ENCODE measurements at places on chromosomes 1 and 21. TPM values are rescaled to one million over a fixed set of nuclear protein-coding genes. Genes with fewer than 3 reads are reported as not detected.

GRCh38 chr1:155167166-155168104, 5.7 kb downstream of the KRTCAP2 start:
- H3K4me1 ChIP-seq = peaks cover 28% of the 10 kb centered on the region
- H3K27me3 ChIP-seq = no peaks in the 10 kb centered on the region
- H3K27ac ChIP-seq = no peak overlapping the region
- peaks cover 5% of the 10 kb centered on the region for H3K36me3 ChIP-seq

GRCh38 chr1:154519591-154519991, 17.4 kb upstream of the SHE start:
- H3K4me3 ChIP-seq = no peak overlapping the region
- peak overlapping the region; percentile 34 for H3K27ac ChIP-seq
- H3K4me1 ChIP-seq = peaks cover 5% of the 10 kb centered on the region
- peaks cover 9% of the 10 kb centered on the region for H3K36me3 ChIP-seq
- peaks cover 55% of the 10 kb centered on the region for H3K27me3 ChIP-seq
- DNase-seq = no peak

DNA sequence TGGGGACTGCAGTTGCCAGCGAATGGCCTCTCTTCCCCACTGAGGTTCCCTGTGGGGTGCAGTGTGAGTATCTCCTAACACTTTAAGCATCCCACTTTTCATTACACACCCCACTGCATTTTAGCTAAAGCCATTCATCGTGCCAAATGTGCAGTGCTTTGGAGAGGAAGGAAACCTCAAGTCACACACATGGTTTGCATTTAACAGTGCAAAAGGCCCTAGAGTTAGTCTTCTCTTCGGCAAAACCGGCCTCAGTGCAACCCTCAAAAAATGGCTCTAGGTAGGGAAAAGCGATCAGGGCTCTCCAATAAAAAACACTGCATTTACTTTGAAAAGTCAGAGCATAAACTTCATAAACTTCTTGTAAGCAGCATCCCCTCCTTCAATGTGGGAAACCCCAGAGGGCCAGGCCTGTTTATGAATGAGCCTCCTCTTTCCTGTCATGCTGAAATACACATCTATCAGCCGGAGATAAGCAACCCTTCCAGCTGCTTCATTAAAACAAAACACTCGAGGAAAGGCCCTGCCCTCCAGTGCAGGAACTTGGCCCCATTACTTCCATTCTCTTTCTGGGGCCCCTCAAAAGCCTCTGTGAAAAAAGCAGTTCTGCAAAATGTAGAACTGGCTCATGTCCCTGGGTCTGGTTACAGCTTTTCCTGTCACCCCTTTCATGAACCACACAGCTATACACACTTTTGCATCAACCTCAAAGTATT, 184.0 kb downstream of the CDC7 start:
- DNase-seq = no peak
- no peaks in the 10 kb centered on the region for H3K27me3 ChIP-seq
- peaks cover 11% of the 10 kb centered on the region for H3K4me1 ChIP-seq
- peak overlapping the region; percentile 73 for H3K27ac ChIP-seq
- peak overlapping the region; percentile 21 for H3K4me3 ChIP-seq

DNA sequence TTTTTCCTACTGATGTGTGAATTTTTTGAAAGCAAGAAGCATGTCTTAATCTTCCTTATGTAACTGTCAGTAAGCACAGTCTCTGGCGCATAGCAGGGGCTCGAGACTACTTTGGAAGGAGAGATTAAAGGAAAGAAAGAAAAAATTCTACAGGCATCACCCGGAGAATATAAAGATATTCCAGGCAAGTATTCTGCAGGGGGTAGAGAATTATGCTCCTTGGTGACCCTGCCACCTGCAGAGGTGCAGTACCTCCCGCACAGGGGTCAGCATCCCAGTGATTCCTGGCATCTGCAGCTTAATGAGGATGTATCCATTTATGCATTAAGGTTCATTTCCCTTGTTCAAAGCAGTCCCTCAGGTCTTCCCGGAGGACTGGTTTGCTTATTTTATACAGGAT, 87.6 kb upstream of the WLS start:
- H3K27me3 ChIP-seq = peaks cover 7% of the 10 kb centered on the region
- H3K4me1 ChIP-seq = peaks cover 2% of the 10 kb centered on the region
- H3K27ac ChIP-seq = no peak overlapping the region
- H3K36me3 ChIP-seq = no peaks in the 10 kb centered on the region
- DNase-seq = no peak

DNA sequence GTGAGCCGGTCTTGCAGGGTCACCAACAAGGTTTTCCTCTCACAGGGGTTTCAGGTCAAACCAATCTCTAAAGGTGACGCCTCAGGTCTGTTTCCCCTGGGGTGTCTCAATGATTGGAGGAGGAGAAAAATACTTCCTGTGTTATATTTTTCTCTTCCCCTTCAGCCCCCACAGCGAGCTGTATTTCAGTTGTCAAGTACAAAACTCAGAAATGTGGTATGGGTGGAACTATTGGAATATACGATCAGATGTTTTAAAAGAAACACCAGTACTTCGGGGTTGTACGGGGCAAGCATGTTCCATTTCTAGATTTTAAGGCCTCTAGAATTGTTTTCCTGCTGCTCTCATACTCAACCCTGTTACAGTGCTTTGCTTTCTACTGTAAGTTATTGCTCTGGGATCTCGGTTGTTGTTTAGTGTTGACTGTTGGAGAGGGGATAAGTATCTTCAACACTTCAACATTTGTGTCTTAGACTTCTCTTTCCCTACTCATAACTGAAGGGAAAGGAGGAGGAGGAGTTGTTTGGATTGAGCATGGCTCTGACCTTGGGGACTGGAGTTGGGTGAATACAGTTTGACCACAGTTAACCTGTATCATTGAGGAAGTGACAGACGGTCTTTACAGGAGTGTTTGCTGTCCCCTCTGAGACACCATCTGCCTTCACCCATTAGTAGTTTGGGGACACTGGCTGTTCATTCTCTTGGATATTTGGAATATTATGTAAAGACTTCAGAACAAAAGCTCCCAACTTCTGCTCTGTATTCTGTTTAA, 2.0 kb downstream of the MAPKAPK2 start:
- peak overlapping the region; percentile 92 for H3K27ac ChIP-seq
- no peaks in the 10 kb centered on the region for H3K27me3 ChIP-seq
- H3K36me3 ChIP-seq = no peaks in the 10 kb centered on the region
- peak overlapping the region; percentile 98 for H3K4me3 ChIP-seq

GRCh38 chr1:244901400-244902015, 37.2 kb upstream of the HNRNPU start:
- no peaks in the 10 kb centered on the region for H3K36me3 ChIP-seq

DNA sequence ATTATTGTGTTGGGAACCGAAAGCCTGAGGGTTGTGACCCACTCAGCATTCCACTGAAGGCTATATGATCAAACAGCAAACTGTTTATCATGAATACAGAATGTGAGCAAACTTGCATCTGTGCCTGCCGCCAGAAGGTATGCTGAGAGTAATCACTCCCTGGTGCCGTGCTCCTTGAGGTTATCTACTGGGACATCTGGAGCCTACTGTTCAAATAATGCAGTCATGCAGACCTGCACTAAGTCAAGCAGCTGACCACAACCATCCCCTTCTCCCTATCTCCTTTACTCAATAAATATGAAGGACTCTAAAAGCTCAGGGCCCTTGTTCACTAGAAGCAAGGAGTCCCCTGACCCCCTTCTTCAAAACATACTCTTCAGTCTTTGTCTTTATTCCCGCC, 13.5 kb downstream of the GSTM5 start:
- H3K4me3 ChIP-seq = no peak overlapping the region
- no peak for DNase-seq
- no peak overlapping the region for H3K27ac ChIP-seq
- no peaks in the 10 kb centered on the region for H3K4me1 ChIP-seq

GRCh38 chr1:41671116-41671755, 186.8 kb upstream of the EDN2 start:
- H3K27ac ChIP-seq = peak overlapping the region; percentile 96
- DNase-seq = no peak
- H3K27me3 ChIP-seq = no peaks in the 10 kb centered on the region

DNA sequence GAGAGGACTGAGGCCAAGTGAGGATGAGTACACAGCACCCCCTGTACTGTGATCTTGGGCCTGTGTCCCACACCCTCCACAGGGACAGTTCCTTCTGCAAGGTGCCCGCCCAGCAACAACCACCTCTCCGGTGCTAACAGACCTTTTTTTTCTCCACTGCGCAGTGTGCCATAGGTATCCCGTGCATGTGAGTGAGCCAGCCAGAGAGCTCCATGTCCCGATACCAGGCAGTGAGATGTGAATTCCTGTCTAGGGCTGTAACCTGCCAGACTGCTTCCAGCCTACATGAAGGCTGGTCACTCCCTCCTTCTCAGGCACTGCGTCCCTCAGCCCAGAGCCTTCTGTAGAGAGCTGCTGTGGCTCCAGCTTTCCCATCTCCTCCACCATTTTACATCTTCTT, 56.9 kb downstream of the PCBP3 start:
- H3K4me1 ChIP-seq = peaks cover 7% of the 10 kb centered on the region
- no peak for DNase-seq
- no peak overlapping the region for H3K27ac ChIP-seq
- H3K36me3 ChIP-seq = no peaks in the 10 kb centered on the region
- no peaks in the 10 kb centered on the region for H3K27me3 ChIP-seq

- peaks cover 18% of the 10 kb centered on the region for H3K27me3 ChIP-seq
- no peaks in the 10 kb centered on the region for H3K36me3 ChIP-seq
- H3K4me1 ChIP-seq = peaks cover 4% of the 10 kb centered on the region
- no peak overlapping the region for H3K4me3 ChIP-seq
Measured at GRCh38 chr1:117138561-117138960, 17.0 kb upstream of the TRIM45 start.

DNA sequence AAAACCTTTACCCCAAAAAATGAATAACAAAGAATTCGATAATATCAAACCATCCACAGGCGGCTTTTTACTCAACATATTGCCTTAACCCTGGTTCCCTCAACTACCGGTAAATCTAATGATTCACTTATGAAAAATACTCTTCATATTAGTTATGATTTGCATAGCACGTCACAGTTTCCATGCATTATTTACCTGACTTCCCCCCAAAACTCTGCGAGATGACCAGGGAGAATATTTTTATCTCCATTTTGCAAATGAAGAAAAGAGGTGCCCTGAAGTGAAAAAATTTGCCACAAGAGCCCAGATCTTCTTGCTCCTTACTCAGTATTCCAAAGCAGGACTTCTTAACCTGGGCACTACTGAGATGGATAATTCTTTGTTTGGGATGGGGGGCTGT, 2.9 kb downstream of the JAK1 start:
- H3K27ac ChIP-seq = peak overlapping the region; percentile 98
- no peaks in the 10 kb centered on the region for H3K36me3 ChIP-seq
- H3K4me3 ChIP-seq = peak overlapping the region; percentile 92
- no peaks in the 10 kb centered on the region for H3K27me3 ChIP-seq
- peaks cover 71% of the 10 kb centered on the region for H3K4me1 ChIP-seq

GRCh38 chr1:241998412-241998921, 431 bp downstream of the MAP1LC3C start:
- H3K4me1 ChIP-seq = peaks cover 6% of the 10 kb centered on the region
- H3K36me3 ChIP-seq = no peaks in the 10 kb centered on the region
- peak overlapping the region; percentile 49 for H3K4me3 ChIP-seq
- H3K27ac ChIP-seq = peak overlapping the region; percentile 61
- no peak for DNase-seq

DNA sequence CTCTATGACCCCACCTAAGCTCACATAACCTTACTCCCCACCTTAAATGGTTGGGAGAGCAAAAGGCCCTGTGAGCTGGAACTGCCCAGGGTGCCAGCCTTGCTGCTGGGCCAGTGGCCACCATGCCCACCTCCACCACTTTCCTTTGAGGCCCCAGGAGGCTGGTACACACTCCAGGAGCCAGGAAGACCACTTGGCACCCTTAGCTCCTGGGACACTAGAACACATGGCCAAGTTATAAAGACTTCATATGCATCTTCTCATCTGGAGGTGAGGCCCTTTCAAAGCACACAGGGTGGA, 21.9 kb downstream of the CAPZB start:
- no peak for DNase-seq
- peaks cover 3% of the 10 kb centered on the region for H3K36me3 ChIP-seq
- peak overlapping the region; percentile 98 for H3K27ac ChIP-seq

- peaks cover 41% of the 10 kb centered on the region for H3K4me1 ChIP-seq
- H3K36me3 ChIP-seq = no peaks in the 10 kb centered on the region
- H3K27ac ChIP-seq = peak overlapping the region; percentile 97
- H3K4me3 ChIP-seq = no peak overlapping the region
- H3K27me3 ChIP-seq = no peaks in the 10 kb centered on the region
Measured at GRCh38 chr1:12600880-12601633, 17.0 kb downstream of the DHRS3 start.

DNA sequence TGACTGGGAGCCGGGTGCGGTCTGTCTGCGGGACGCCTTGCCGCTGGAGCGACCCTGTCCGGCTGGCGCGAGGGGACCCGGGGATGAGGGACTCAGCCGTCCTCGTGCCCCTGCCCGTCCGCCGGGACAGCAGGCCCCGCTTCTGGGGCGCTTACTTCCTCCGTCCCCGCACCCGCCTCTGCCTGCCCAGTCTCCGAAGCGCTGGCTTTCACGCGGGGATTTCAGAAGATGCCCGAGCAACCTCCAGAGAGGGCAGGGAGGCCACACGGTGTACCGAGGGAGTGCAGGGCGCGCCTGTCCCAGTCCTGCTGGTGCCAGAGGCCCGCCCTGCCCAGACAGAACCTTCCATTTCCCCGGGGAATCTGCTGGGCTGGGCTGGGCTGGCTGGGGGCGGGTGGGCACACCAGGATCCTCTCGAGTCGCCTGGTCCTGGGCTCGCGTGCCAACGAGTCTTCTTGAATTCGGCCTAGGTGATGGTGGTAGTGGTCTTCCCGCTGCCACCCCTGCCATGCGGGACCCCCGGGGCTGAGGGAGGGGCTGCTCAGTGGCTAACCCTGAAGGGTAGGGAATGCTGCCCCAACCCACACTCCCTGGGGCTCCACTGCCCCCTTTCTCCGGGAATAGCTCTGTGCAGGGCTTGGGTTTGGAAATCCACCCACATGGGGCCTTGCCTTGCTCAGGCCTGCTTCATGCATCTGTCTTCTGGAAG, 2.5 kb upstream of the TRPM2 start:
- H3K4me1 ChIP-seq = peaks cover 32% of the 10 kb centered on the region
- no peak overlapping the region for H3K27ac ChIP-seq
- H3K27me3 ChIP-seq = no peaks in the 10 kb centered on the region
- no peak for DNase-seq
- peaks cover 3% of the 10 kb centered on the region for H3K36me3 ChIP-seq

INSRR gene
- total RNA-seq = not detected

FNBP1L gene
- 3.1 TPM for total RNA-seq

ANGPTL1 gene
- not detected for total RNA-seq

OR2T29 gene
- not detected for total RNA-seq

ACOT11 gene
- total RNA-seq = 0.78 TPM

KANK4 gene
- not detected for total RNA-seq
